ENCODE measurements at places on chromosomes 3 and 15. TPM values are rescaled to one million over a fixed set of nuclear protein-coding genes. Genes with fewer than 3 reads are reported as not detected.

PLXNB1 gene
- polyA plus RNA-seq = 13.9 TPM

IMPG2 gene
- not detected for polyA plus RNA-seq

IRAK2 gene
- polyA plus RNA-seq = 3.2 TPM

CLDN11 gene
- 1.7 TPM for polyA plus RNA-seq

CHRNA7 gene
- 1.1 TPM for polyA plus RNA-seq

ZNF148 gene
- polyA plus RNA-seq = 4.6 TPM

DNA sequence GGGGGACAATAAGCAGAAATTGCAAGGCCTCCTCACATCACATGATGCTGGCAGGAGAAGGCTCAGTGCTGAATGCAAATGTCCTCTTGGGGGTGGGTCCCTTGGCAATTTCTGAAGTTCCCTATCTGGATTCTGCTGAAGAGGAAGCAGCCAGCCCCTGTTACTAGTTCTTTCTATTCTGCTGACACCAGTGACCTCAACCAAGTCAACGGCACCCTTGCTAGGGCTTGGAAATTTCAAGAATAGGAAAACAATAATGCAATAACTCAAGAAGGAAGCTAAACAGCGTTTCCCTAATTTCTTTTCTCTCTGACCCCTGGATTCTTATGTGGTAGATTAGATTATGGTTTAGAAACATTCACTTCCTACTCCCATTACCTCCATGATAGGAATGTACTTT lies 46.2 kb upstream of the FOXP1 start:
- DNase-seq = peak; percentile 26

- no peak for DNase-seq
These were observed 313.9 kb upstream of the NR2E3 start for GRCh38 chr15:71496336-71496955.

DNA sequence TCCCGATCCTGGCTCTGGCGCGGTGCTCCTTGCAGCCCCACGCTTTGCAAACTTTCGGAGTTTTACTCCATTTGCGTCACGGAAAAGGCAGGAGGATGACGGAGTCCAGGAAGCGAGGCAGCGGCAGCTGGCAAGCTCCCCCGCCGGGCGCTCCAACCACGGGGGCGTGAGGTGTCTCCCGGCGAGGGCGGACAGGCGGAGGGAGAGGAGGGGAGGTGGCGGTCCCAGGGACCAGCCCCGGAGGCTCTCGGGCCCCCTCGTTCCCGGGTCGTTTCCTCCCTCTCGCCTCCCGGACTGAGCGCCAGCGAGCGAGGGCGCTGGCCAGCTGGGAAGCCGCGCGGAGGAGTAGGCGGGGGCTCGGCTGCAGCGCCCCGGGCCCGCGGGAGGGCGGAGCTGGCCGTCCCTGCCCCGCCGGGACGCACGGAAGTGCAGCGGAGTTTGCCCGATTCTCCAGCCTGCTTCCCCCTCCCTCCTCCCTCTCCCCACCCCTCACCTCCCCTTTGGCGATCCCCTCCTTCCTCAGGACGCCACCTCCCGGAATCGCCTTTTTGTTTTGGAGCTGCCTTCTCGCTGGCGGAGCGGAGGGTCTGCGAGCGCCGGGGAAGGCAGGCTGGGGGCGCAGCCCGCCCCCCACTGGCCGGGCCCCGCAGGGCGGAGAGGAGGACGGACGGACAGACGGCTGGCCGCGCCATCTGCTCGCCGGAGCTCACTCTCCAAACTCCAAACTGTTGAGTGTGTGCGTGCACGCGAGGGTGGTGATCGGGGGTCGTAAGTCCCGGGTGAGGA lies at the start of gene SNX33:
Gene SNX33, plus strand, starts transcription at position 543 of the 786 bp plus-strand sequence. CDS start 1,191 bp downstream, outside the sequence.
- DNase-seq = peak; percentile 82

GRCh38 chr3:9862391-9863057 lies 17.5 kb downstream of the CIDEC start:
- peak; percentile 85 for DNase-seq

GRCh38 chr3:130259166-130259874 lies 86.2 kb upstream of the COL6A5 start:
- peak; percentile 67 for DNase-seq

DNA sequence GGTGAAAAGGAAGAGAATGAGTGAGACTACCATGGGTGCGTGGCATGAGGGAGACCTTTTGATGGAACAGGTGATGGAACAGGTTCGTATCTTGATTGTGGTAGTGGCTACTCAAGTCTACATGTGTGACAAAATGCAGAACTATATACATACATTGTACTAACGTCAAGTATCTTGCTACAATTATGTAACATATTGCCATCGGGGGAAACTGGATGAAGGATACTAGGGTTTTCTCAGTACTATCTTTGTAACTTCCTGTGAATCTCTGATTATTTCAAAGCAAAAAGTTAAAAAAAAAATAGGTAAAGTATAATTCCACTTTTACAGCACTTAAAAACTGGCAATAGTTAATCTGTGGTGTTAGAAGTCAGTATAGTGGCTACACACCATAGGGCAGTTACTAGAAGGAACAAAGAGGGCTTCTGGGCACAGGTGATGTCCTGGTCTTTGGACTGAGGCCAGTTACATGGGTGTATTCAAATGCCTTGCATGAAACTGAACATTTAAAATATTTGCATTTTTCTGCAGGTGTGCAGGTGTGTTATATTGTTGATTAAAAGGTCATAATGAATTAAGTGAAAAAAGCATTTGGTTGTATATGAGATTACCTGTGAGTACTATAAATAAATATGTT lies 61.4 kb downstream of the LRRK1 start:
- no peak for DNase-seq

DNA sequence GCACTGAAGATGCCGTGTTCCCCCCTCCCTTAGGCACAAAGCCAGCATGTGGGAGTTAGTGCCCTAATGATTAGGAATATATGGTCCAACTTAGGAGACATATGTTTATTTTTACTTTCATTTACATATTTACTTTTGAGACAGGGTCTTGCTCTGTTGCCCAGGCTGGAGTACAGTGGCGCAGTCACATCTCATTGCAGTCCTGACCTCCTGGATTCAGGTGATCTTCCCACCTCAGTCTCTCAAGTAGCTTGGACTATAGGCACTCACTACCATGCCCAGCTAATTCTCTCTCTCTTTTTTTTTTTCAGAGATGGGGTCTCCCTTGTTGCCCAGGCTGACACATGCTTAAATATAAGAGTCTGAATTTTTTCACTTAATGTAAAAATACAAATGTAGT lies 51.6 kb upstream of the TBC1D23 start:
- no peak for DNase-seq

DNA sequence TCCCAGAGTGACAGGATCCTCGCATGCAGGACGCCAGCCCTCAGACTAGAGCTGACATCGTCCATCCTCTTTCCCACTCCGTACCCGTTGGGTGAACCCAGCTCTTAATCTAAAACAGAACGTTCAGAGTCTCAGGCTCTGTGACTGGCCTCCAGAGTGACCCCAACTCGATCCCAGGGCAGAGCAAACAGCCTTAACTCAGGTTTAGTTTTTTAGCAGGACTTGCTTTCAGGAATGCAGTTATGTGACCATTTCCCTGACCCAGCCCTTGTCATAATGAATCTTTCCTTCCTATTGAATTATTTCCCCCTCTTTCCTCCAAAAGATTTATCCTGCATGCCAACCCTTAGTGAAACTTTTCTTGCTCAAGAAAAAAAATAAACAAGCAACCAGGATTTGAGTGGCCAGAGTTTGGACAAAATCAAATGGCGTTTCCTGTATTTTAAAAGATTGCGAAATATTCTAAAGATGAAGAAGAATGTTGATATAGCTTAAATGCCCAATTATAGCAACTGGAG lies 47.8 kb upstream of the RARB start:
- no peak for DNase-seq

GRCh38 chr15:100108346-100108745 lies 233.4 kb downstream of the ADAMTS17 start:
- DNase-seq = no peak

DNA sequence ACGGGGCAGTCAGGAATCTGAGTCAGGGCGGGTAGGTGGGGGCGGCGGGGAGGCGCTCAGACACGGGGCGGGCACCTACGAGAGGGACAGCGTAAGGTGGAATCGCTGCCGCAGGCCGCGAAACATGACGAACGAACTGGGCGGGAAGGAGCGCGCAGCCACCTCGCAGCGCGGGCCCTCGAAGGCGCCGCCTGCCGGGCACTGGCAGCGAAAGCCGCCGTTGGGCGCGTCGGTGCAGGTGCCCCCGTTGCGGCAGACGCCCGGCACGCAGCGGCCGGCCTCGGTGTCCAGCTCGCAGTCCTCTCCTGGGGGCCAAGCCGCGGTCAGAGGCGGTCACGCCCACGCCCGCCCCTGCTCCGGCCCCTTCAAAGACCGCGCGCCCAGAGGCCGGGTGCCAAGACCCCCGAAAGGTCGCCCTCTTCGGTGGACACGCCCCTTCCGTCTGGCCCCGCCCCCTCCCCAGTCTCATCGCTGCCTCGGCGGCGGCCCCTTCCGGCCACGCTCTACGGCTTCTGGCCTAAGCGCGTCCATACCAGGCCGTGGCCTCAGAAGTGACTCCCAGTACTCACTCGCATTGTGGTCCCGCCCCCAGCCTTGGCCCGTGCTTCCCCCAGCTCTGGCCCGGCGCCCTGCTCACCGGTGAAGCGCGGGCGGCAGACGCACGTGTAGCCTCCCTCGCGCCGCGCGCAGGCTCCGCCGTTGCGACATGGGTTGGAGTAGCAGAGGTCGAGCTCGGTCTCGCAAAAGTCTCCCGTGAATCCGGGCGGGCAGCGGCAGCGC lies 6.4 kb downstream of the CELSR3 start:
- DNase-seq = peak; percentile 95

DNA sequence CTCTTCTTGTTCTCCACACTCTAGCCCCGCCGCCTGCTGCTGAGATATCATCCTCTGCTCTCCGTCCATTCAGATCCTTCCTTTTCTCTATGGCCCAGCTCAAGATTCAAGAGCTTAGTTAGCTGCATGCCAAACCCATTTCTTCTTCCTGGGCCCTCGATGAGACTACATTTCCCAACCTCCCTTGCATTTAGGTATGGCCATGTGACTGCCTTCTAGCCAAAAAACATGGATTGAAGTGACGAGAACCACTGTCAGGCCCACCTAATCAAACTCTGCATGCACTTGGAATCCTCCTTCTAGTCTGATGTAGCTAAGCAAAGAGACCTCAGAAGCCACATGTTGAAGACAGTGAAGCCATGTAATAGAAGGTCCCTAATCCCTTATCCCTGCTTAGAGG lies 308.2 kb downstream of the VPS13C start:
- no peak for DNase-seq

DNA sequence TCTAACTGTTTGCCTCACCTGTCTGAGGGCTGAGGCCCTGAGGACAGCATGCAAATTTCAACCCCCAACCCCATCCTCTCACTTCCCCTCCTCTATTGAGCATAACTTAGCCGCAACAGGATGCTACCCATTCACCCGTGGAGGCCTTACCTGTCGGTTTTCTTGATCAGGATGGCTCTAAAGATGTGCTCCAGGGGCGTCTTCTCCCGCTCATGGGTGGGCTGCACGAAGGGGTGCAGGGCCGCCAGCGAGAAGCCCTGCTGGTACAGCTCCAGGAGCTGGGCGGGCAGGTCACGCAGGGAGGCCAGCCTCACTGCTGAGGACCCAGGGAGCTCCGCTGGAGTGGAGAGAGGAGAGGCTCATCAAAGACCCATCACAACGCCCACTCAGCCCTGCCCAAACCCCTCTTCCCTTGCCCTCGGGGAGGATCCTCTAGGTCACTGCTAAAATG lies 79.8 kb downstream of the RFTN1 start:
- DNase-seq = no peak

- DNase-seq = no peak
These were observed 40.2 kb upstream of the MEIS2 start for GRCh38 chr15:37140531-37141058.

All from stomach (tissue), 19 donors.